AG09309 (cell line): ENCODE measurements at places on chromosomes 3 and 15.

DNA sequence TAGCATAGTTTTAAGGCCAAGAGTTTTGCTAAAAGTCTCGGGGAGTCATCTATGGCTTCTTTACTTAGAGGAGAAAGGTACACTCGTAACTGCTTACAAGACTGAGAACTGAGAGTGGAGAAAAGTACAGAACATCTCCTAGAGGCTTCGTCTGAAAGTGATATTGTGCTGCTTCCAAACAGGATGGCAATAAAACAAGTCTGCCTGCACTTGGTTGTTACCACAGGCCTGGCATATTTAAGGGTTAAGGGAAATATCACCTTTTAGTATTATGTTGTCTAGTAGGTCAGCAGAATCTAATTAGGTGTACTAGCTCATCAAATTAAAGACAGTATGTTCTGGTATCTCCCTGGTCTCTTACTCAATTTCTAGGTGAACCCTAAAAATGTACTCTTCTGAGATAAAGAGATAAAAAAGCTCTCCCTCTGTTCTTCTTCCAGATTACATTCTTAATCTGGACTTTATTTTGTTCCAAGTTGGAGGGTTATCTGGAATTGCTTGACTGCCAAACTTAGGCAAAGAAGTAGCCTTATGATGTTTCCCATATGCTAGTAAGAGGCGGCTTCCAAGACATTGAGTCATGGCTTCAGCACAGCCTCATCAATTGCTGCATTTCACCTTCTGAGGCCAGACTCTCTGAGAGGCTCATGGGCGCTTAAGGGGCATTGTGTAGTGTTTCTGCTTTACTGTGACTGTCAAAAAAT, 181.3 kb downstream of the LSAMP start:
- no peak for DNase-seq

- no peak for DNase-seq
These were observed 136.7 kb downstream of the CCNL1 start for GRCh38 chr3:157023226-157023625.

GRCh38 chr3:149480326-149481017, 6.0 kb downstream of the TM4SF4 start:
- peak; percentile 47 for DNase-seq

DNA sequence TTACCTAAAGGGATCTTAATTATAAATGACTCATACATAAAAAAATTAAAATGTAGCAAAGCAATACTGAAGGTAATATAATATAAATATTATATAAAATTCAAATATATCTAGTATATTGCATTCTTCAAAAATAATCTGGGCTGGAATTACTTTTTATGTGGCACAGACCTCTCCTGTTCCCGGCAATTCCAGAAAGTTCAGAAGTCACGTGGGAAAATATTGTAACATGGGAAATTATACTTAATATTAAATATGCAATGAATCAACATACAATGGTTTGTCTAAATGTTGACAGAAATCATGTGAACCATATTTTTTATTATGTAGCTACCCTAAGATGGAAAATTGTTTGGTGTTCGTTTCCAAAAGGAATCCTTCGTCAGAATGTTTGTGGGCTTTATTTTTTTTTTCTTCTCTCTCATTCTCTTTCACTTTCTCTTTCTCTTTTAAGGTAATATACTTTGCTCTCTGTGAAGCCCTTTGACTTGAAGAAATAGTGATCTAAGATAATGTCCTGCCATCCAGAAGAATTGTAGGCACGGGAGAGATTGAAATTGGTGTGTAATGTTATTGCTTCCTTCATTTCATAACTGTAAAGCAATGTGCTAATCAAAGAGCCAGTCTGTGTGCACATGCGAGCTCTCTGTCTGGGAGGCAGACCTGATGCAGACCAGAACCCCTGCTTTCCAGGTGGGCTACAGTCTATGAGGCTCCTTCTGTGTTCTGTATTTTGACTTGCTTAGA, 559.4 kb downstream of the NR2F2 start:
- DNase-seq, result no peak

DNA sequence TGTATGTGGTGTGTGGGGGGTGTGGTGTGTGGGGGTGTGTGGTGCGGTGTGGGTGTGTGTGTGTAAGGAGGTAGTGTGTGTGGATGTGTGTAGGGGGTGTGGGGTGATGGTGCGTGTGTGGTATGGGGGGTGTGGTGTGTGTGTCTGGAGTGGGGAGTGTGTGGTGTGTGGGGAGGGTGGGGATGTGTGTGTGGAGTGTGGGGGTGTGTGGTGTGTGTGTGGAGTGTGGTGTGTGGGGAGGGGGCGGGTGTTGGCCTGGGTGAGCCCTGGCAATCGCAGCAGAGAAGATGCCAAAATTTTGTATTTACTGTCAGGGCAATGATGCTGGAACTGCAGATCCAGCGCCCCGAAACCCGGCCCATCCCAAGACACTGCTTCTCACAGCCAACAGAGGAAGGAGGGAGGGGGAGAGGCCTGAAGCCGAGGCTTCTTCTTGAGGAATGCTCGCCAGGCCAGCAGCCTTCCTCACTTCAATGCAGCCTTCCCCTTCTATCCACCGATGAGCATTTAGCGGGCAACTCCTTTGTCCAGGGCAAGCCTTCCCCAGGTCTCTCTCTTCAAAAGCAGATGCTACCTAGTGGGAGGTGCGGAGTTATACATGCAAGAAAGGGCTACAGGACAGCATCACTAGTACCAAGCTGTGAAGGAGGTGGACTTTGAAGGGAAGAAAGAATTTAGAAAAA, 11.9 kb upstream of the SRP14 start:
- no peak for DNase-seq

GRCh38 chr15:74123131-74123429, 7.3 kb upstream of the ISLR2 start:
- no peak for DNase-seq

DNA sequence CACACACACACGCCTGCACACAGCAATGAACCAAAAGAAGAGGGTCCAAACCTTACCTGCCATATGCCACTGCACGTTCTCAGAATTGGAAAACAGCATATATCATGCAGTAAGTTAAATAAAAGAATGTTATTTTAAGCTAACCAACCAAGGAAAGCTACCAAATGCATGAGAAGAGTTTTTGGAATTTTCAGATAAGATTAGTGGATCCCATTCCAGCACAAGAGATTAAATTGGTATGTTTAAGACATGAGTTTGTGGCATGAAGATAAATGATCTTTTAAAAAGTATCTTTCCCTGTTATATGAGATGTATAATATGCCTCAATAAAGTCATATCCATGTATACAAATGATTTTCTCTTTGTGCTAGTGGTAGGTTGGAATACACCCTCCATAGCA, 811.4 kb downstream of the NR2F2 start:
- DNase-seq, result no peak

- no peak for DNase-seq
These were observed 666 bp upstream of the FAM219B start for GRCh38 chr15:74907163-74907870.

- DNase-seq, result no peak
These were observed 597.8 kb upstream of the ALCAM start for GRCh38 chr3:104768886-104769285.

- DNase-seq, result no peak
These were observed 223.4 kb downstream of the ATP8B4 start for GRCh38 chr15:49895347-49896223.

DNA sequence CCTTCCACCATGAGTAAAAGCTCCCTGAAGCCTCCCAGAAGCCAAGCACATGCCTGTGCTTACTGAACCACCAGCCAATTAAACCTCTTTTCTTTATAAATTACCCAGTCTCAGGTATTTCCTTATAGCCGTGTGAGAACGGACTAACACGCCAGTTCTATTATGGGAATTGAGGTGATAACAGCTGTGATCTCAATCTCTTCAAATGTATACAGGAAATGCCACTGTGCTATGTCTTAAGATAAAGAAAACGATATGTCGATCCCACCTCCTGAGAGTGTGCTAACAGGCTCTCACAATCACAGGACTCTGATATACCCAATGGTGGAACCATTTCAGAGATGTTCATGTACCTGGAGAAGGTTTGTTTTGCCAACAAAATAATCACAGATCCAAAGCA, 26.2 kb downstream of the CHSY1 start:
- DNase-seq, result no peak

- DNase-seq, result no peak
These were observed 15.4 kb upstream of the CRBN start for GRCh38 chr3:3194861-3195260.

- DNase-seq, result peak; percentile 70
These were observed 95.3 kb downstream of the DAPK2 start for GRCh38 chr15:63950911-63951481.

DNA sequence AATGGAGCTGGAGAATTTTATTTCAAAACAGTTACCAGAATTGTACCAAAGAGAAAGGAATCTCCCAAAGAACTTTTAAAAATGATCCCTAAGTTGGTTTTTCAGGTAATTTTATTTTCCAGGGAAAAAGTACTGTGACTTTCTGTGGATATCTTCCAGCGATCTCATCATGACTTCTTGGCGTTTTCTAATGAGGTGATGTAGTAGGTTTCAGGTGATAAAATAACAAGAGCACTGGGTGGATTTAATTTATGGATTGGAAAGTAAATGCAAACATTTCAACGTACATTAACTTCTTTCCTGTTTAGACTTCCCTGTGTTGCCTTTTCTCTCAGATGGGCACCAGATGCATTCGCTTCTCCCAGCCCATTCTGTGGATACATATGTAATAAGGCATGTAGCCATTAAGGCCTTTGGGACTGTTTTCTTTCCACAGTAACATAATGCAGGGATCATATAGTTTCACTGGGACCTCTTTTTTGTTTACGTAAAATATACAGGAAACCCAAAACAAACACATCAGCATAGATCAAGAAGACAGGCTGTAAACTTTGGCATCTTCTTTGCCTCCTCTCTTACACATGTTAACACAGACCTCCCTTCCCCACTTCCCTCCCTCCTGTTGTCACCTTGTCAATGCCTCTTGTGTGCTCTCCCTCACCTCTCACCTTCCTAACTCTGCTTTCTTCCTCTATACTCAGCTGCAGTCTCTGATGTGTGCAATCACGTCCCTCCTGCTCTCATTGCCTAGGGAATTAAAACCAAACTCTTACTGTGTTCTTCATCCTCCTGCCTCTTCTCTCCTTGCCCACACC, 13.0 kb downstream of the PHLDB2 start:
- no peak for DNase-seq

DNA sequence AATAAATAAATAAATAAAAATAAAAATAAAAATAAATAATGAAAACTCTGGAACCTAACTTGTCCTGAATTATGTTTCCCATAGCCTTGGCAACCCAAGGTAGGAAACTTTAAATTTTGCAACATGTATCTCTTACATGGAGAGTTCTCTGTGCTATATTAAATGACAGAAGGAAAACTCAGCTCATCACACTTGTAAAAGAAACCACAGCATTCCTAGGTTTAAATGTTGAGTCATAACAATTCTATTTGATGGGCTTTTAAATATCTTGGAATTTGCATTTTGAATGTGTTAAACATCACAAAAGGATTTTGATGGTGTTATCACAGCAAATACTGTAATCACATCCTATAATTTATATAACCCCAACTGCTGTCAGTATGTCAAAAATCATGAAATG, 144.2 kb downstream of the LRTM1 start:
- DNase-seq, result peak; percentile 46

DNA sequence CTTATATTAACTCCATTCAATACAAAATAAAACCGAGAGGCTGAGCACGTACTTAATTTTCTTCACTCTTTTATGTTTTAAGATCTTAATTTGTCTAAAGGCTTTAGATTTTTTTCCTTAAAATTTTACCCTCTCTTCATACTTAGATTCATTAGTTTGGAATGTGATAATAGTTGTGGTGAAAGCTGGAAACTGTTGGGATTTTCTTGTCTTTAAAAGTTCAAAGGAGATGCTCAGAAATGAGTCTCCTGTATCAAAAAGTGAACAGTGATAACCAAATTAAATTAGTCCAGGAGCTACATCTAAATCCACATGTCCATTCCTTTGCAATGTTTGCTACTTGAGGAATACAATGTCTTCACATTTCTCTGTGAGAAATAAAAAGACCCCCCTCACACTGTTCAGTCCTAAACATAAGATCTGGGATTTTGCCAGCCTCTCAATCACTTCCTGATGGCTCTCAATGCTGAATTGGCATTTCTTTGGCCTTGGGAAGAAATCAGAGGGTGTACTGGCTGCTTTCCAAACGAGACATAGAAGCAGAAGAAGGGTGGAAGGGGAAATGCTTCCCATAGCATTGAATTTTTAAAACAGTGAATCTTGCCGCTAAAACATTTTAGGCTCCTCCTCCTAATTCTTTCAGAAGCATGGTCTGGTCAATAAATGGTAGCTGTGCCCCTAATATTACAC, 245.0 kb downstream of the SHOX2 start:
- DNase-seq, result no peak

GRCh38 chr15:40923551-40923950, 5.6 kb upstream of the DLL4 start:
- DNase-seq, result no peak

DNA sequence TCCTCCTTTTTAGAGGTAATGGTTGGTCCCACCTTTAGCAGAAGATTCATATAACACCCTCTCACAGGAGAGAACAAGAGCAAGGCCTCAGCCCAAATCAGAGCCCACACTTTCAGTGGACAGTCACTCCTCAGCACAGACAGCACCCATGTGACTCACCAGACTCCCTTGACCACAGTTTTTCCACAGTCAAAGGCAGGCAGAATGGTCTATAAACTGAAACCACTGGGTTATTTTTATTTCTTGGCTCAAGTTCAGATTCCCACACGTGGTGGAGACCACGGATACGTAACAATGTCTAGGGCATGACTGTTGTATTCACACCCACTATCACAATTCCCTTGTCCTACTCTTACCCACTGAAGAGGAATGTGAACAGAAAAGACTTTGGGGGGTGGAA, 237.8 kb upstream of the UBE2E1 start:
- peak; percentile 92 for DNase-seq

GRCh38 chr15:44956388-44956787, at the start of gene TERB2:
Gene TERB2 (plus strand): TSS chr15:44956687. CDS start chr15:44956719, 32 bp downstream.
- no peak for DNase-seq

GRCh38 chr3:77040216-77040615, 317 bp downstream of the ROBO2 start:
- no peak for DNase-seq

GRCh38 chr3:47803480-47804025, 615 bp downstream of the DHX30 start:
- no peak for DNase-seq

GRCh38 chr3:14261229-14261628, 82.6 kb downstream of the LSM3 start:
- peak; percentile 35 for DNase-seq

DNA sequence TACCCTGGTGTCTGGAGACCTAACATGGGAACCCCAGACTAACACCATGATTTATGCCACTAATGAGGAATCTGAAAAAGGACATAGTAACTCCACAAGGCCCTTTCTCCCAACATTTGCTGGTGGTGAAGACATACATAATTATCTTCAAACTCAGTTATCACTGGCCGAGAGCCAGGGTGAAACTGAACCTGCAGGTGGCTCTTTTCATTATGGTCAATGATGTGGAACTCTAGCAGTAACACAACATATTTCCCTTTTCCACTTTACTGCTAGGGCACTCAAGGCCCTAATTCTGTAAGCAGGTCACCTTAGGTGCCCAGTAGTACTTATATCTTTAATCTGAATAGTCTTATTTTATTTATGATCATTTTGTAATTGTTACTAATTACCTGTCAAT, 326.4 kb upstream of the SATB1 start:
- no peak for DNase-seq

DNA sequence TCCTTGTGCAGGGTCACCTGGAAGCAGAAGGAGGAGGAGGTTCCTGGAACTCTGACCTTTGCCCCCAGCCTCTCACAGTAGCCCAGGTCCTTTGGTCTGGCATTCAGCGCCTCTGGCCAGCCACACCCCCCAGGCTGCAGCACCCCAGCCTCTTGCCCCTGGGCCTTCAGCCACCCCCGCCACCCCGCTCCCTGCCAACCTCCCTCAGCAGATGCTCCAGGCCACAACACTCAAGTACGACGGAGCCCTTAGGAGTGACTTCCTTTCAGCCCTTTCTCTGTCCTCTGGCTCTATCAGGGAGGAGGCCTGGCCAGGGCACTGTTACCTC, 45.2 kb downstream of the GRIP2 start:
- no peak for DNase-seq
